ENCODE measurements at places on chromosomes 5 and 9.

DNA sequence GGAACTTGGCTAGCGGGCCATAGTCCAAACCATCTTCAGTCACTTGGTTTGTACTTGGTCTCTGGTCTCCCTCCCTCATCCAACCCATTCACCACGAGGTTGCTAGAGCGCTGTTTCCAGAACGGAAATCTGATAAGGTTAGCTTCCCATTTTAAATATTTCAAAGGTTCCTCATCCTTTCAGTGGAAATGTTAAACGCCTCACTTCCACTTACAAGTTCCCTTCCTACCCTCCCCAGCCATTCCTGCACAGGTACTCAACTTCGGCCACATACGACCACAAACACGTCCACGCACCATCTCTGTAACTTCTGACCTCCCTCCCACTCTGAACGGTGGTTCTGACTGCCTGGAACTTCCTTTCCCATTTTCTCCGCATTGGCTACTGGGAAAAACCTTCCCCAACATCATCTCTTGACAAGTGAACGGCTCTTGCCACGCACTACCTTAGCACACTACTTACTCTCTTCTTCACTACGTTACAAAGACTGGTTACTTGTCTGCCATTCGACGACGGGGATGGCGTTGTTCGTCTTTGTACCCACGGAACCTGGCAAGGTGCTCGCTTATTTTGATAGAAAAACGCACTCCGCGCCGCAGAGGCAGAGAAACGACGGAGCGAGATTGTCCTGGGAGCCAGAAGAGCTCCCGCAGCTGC is 629 bp downstream of the CCNH start:
- DNase-seq = peak; percentile 59

DNA sequence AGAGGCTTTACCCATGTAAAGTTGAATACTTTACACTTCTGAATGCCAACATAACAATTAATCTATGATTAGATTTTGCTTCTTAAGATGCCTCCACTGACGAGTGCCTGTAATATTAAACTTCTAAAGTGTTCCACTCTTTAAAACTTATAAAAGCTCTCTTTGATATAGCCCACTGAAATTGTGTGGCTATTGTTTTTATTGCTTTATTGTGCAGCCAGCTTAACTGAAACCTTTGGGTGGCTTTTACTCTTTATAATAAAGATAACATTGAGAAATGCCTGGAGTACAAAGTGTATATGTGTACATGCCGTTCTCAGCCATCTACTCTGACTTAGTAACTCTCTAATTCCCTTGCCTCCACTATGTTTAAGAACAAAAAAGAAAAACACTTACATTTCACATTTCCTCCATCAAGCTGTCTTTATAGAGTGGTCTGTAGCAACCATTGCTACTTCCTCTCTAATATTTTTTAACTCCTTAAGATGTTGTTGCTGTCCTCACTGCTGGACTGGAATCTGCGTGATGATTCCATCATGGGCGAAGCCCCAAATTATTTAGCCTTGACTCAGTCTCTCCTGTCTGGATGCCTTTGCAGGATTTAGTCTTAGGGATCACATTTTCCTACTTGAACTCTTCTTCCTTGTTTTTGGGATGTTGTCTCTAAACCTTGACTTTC is 9.1 kb downstream of the PIK3R1 start:
- no peak for DNase-seq

GRCh38 chr9:116504893-116505480 is 182.1 kb upstream of the TRIM32 start:
- DNase-seq = no peak

DNA sequence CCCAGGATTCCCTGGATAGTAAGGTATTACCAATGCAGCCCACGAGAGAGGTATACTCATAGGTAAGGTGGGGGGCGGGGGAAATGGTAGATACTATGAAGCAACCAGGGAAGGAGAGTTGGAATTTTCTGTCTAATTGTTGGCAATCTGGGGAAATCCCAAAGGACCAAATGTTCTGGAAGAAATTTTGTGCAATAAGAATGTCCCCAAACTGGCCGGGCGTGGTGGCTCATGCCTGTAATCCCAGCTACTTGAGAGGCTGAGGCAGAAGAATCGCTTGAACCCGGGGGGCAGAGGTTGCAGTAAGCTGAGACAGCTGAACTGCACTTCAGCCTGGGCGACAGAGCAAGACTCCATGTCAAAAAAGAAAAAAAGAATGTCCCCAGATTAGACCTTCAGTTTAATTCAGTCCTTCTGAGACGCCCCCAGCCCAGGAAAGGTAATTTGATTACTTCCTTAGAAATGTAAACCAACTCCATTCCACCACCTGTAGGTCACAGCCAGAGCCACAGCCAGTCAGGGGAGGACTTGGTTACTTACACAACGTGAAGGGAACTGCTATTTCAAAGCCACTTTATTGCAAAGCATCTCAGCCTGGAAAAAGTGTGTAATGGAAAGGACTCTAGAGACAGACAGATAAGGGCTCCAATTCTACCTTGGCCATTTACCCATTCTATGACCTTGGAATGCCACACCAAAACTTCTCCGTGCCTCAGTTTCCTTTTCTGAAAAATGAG is 50.0 kb upstream of the KLF4 start:
- DNase-seq = no peak

DNA sequence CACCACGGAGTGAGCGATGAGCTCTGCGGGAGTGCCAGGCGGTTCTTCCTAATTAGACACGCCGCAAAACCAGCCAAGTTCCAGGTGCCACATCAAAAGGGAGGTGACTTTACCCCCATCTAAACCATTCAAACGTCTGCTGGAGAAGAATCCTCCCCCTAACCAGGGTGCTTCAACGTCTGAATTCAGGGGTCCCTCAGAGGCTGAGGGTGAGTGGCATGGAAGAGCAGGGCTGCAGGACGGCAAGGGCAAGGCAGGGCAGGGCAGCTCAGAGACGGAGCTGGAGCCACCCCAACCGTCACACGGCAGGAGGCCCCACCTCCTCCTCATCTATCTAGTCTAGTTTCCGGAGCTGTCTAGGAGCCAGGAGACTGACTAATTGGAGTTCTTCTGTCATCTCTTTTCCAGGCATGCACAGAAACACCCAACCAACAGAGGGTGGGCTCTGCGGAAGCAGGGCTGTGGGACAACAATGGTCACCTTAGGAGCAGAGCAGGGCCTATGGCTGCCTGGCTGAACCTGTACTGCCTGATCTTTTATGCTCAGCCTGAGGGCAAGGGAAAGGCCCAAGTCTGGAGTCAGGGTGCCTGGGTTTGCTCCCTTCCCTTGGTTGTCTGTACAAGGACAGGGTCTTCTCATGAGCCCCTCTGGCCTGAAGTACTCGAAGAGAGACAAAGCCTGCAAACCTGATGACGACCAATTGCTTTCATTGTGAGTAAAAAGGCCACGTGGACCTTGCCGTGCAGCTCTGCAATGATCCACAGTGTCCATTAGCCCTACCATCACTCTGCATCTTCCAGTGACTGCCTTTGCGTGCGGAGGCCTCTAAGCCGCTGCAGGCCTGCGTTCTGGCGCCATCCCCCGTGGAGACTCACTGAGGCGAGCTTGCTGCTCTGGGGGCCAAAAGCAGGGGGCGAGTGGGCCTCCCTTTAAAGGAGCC is 81.0 kb upstream of the SLC25A51 start:
- peak; percentile 55 for DNase-seq
